ENCODE measurements at places on chromosomes 5 and 9.

- peak; percentile 18 for DNase-seq
Observed at GRCh38 chr5:108749128-108749861, 1.6 kb downstream of the FER start.

DNA sequence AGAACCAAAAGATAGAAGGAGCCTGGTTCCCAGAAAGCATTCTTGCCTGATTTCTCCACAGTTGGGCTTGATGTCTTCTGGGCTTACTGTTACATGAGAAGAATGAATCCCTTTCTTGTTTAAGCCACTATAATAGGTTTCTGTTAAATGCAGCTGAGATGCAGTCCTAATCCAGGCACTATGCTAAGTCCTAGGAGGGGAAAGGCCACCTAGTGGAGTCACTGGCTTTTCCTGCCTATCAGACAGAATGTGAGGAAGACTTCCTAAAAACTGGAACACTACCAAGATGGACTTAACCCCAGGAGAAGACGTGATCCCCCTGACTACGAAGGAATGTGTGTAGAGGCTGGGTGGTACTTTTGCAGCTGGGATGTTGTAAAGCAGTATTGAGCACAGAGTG, 34.3 kb upstream of the FSD1L start:
- no peak for DNase-seq

GRCh38 chr5:169002953-169003555, 297.9 kb downstream of the SLIT3 start:
- no peak for DNase-seq

GRCh38 chr9:14389146-14389545, 75.2 kb upstream of the NFIB start:
- DNase-seq = no peak

DNA sequence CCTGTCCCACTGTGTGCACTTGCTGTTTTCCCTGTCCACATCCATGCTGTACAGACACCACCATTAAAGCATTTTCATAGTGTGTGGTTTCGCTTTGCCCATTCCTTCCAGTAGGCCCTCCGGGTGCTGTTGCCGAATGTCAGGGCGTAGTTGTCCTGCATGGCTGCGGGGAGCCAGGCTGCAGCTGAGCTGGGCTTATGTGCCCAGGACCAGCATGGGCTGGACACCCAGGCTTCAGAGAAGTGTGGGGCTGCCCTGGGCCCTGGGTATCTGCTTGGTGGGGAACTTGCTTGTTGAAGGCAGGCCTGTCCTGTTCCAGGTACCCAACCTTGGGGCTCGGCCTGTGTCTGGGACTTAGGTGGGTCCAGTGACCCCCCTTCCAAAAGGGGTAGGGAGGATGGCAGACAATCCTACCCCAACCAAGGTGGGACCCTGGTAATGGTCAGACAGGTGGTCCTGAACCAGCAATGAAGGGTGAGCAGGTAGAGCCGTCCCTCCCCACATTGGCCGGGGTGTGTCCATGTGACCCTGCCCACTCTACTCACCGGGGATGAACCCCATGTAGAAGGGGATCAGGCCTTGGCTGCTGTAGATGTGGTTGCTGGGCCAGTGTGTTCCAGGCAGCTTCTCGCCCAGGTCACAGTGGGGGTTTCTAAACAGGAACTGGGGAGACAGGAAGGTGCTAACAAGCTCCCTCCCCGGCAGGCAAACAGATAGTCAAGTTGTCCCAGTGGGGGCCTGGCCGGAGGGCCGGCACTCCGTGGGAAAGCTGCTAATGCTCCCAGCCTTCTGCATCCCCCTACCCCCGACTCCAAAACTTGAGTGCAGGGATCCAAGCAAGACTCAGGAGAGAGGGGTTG, 2.8 kb downstream of the TUBB4B start:
- no peak for DNase-seq
